WTC11 (cell line): ENCODE measurements at places on chromosomes 11 and 22. TPM values are rescaled to one million over a fixed set of nuclear protein-coding genes. Genes with fewer than 3 reads are reported as not detected.

DNA sequence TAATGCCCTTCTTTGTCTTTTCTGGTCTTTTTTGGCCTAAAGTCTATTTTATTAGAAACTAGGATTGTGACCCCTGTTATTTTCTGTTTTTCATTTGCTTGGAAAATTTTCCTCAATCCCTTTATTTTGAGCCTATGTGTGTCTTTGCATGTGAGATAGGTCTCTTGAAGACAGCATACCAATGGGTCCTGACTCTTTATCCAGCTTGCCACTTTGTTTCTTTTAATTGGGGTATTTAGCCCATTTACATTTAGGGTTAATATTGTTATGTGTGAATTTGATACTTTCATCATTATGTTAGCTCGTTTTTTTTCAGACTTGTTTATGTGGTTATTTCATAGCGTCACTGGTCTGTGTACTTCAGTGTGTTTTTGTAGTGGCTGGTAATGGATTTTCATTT, 682.6 kb downstream of the JRKL start:
- DNase-seq: no peak
- H3K36me3 ChIP-seq: peaks cover 29% of the 10 kb centered on the region
- H3K4me3 ChIP-seq: no peak overlapping the region
- no peaks in the 10 kb centered on the region for H3K4me1 ChIP-seq
- no peaks in the 10 kb centered on the region for H3K27me3 ChIP-seq

DNA sequence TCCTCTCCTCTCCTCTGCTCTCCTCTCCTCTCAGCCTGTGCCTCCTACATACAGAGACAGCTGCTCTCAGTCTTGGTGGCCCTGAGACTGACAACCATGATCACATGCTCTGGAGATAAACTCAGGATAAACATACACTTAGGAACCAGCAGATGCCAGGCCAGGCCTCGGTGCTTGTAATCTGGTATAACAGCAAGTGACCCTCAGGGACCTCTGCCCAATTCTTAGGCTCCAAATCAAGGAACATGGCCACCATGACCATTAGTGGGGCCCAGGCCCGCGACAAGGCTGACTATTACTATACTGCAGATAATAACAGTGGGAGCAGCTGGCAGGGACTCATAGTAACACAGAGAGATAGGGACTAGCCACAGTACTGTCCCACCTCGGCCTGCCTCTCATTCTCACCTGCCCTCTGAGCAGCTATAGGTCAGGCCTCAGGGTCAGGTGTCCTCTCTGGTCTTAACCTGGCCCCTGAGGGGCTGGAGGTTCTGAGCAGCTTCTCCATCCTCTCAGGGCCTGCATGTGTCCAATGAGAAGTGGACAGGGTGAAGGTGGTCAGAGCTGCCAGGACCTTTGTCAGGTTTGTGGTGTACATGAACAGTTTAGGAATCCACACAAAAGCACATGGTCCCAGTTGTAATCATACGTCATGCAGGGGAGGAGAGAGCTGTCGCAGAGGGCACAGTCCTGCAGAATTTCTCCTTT, 106.1 kb downstream of the GGTLC2 start:
- peaks cover 16% of the 10 kb centered on the region for H3K4me1 ChIP-seq
- H3K27ac ChIP-seq: no peak overlapping the region
- H3K4me3 ChIP-seq: no peak overlapping the region
- DNase-seq: no peak
- H3K27me3 ChIP-seq: peaks cover 90% of the 10 kb centered on the region

- H3K27me3 ChIP-seq: no peaks in the 10 kb centered on the region
- H3K4me1 ChIP-seq: peaks cover 32% of the 10 kb centered on the region
- no peak overlapping the region for H3K27ac ChIP-seq
- no peak overlapping the region for H3K4me3 ChIP-seq
Measured at GRCh38 chr22:44173154-44173553, 7.6 kb upstream of the PARVG start.

Gene CCDC157
- 3.8 to 6.5 TPM (median 4.2 TPM) in 3 replicates for total RNA-seq

DNA sequence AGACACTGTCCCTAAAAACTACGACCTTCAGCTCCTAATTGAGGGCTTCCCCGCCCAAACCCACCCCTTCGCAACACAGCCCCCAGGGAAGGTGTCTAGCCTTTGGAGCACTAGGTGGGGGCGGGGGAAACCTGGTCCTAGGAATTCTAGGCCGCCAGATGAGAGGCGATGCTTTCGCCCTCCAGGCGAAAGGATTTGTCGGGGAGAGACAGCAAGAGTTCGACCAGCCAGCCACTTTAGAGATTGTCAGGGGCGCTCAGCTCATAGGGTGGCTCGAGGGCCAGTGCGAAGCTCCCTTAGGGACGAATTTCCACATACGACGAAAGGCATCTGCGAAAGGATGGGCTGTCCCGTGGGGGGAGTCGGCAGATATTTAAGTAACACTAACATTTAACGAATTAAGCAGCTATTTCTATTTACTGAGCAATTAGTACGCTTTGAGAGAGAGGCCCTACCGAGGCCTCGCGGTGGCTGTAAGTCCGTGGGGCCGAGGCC, 5.3 kb downstream of the CD248 start:
- peak overlapping the region; percentile 87 for H3K4me3 ChIP-seq
- peaks cover 9% of the 10 kb centered on the region for H3K27me3 ChIP-seq

- peaks cover 78% of the 10 kb centered on the region for H3K27me3 ChIP-seq
- H3K4me3 ChIP-seq: no peak overlapping the region
- peaks cover 13% of the 10 kb centered on the region for H3K36me3 ChIP-seq
- H3K4me1 ChIP-seq: peaks cover 12% of the 10 kb centered on the region
- DNase-seq: peak; percentile 4
- no peak overlapping the region for H3K27ac ChIP-seq
Measured at GRCh38 chr11:2789791-2790567, 90.2 kb upstream of the KCNQ1OT1 start.

DNA sequence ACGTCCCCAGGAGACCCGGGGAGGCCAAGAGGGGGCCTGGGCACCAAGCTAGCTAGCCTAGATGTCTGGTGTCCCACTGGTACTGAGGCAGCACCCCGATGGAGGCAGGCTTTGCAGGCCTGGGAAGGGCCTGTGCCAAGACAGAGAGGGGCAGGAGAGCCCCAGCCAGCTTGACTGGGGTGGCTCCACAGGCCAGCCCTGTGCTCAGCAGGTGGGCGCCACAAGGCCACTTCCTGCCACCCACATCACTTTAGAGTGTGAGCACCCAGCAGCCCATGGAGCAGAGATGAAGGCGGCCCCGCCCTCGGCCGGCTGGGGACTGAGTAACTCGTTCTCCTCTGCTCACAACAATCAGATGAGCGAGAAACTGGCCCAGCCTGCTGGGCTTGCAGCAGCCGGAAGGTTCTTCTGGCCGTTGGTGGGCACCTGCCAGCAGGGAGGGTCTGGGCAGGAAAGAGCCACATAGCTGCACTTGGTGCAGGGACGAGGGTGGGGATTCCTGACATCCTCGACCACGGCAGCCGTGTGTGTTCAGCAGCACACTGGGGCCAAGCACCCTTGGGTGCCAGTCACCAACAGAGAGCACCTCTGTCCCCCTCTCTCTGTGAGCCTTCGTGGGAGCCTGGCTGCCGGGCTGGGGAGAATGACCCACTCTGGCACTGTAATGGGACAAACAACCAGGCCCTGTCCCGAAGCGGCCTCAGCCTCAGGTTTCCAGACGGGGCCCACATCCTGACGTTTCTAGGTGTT, 7.6 kb downstream of the OSBPL5 start:
- no peak for DNase-seq
- H3K27me3 ChIP-seq: peaks cover 5% of the 10 kb centered on the region
